ENCODE measurements at places on chromosomes 7 and 10.

- DNase-seq, result no peak
Measured at GRCh38 chr7:2921653-2922347, 77.7 kb upstream of the GNA12 start.

DNA sequence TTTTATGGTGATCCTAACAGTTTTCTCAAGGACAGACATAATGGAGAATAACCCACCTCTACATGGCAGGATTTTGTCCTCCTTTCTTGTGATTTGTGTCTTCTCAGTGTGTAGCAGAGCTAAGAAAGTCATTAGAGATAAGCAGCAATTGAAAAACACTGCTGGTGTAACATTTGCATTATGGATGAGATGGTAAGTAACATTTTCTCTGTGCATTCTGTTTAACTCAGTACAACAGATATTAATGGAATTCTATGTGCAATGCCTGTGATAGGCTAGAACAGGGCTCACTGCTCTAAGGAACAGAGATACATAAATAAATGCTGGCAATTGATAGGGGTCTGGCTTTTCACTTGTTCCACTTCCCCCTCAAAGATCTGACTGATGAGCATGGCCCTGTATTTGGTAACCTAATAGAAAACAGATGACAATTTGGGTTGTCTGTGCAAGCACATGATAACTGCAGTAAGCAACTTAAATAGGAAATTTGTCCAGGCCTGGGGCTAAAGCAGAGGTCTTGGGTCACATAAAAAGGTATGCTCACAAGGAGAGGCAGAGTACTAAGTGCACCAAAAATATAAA is 560.3 kb upstream of the POM121L12 start:
- DNase-seq, result no peak

DNA sequence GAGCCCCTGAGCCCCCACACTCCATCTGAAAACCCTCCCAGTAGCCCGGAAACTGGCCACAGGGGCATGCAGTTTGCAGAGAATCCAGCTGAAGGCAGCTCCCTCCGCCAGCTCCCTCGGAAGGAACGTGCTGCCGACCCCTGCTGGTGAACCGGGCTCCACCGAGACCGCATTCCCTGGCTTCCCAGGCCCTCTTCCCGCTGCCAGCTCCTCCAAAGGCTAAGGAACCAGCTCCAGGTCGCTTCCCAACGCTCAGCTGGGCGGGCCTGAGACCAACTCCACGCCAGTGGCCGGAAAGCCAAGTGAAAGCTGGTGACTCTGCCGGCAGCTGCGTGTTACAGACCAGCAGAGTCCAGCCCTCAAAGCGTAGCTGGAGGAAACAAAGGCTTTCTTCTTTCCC is 35.8 kb downstream of the GPER1 start:
- DNase-seq, result peak; percentile 97

GRCh38 chr7:157529768-157530560 is 193.2 kb downstream of the DNAJB6 start:
- no peak for DNase-seq

- no peak for DNase-seq
Measured at GRCh38 chr7:18941207-18941606, 176.2 kb downstream of the TWIST1 start.

DNA sequence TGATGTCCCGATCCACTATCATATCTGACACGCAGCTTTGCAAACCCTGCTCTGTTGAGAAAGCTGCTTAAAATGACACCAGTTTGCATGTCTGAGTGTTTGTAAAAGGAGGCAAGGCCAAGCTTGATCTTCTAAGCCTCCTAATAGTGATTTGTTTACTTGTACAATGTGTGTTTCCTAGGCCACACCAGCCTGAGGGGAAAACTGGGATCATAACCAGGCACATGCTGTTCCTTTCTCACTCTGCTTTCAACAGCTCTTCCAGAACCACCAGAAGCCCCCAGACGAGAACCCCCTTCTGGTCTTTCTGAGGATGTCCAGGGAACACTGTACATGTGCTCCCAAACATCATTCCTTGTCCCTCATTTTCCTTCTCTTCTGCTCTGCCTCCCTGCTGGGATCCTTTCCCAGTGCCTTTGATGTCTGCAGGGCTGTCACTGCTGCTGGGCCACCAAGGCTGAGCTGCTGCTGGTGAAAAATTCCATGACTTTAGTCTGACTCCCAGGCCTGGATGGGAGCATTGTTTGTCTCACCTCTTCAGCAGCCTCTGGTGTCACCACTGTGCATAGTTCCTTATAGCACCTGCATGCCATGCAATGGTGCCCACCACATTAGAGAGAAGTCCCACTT is 4.0 kb upstream of the LGI1 start:
- no peak for DNase-seq

DNA sequence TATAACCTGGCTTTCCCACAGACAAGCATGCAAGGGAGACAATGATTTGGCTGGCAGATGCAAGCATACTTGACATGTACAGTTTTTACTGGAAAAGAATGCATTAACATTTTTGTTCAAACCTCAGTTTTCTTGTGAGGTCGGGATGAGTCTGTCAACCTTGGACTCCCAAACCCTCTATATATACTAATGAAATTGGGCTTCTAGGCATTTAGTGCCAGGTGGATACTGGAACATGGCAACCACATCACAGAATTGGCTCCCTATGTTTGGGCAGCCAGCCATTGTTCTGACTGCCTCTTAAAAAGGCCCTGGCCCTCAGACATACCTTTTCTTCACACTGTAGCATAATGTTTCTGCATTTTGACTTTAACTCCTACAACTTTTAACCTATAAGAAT is 39.1 kb downstream of the CDK6 start:
- no peak for DNase-seq

DNA sequence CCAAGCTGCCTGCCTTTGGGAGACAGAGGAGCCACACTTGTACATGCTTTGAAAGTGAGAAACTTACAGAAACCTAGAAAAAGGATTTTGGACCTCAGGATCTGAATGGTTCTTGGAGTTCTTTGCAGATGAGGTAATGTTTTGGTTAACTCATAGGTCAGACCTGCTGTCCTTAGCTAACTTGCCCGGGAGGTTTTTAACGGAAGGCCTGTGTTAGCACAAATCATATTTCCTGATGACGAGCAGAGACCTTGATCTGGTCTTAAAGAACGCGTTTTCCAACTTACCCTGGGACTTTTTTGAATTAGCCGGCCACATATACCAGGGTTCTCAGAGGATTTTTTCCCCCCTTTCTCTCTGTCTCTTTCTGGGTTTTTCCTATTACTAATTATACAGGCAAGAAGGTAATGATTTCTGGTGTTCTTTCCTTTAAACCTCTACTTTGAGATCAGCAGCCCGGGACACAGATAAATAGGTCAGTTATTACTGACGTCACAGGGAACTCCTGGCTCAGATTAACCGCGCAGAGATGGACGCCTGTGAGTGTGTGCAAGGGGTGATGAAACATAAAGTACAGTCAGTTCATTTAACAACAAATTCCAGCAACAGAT is 101.7 kb upstream of the KLF6 start:
- peak; percentile 50 for DNase-seq

- no peak for DNase-seq
Measured at GRCh38 chr7:122987463-122987862, 8.0 kb downstream of the TAS2R16 start.

GRCh38 chr7:33075818-33076518 is 13.4 kb upstream of the NT5C3A start:
- DNase-seq, result no peak

- peak; percentile 50 for DNase-seq
Measured at GRCh38 chr7:6202117-6202516, 70.3 kb downstream of the CYTH3 start.

- no peak for DNase-seq
Measured at GRCh38 chr10:100004805-100005510, 4.8 kb downstream of the DNMBP start.

GRCh38 chr10:73965890-73966768 is 31.8 kb upstream of the VCL start:
- peak; percentile 89 for DNase-seq

GRCh38 chr7:32518534-32519140 is 23.3 kb downstream of the AVL9 start:
- DNase-seq, result no peak

GRCh38 chr7:26081638-26082037 is 70.4 kb upstream of the NFE2L3 start:
- DNase-seq, result no peak

DNA sequence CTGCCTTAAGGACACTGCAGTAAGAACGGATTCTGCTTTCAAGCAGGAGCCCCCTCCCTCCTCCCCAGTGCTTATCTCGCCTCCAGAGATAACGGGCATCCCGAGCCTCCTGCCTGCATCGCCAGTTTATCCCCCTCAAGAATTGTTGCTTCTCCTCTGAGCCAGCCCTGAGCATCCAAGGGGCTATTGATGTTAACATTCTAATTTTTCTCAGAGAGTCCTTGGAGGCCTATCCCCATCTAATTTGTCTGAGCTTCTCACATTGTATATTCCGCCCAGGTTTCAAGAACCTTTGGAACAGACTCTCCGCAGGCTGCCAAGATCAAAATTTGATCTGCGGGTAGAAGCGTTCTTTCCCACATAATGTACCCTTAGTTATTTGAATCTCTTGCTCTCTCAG is 180.0 kb downstream of the GFRA1 start:
- DNase-seq, result no peak

GRCh38 chr7:74061840-74062539 is 21.6 kb upstream of the LIMK1 start:
- DNase-seq, result peak; percentile 89

DNA sequence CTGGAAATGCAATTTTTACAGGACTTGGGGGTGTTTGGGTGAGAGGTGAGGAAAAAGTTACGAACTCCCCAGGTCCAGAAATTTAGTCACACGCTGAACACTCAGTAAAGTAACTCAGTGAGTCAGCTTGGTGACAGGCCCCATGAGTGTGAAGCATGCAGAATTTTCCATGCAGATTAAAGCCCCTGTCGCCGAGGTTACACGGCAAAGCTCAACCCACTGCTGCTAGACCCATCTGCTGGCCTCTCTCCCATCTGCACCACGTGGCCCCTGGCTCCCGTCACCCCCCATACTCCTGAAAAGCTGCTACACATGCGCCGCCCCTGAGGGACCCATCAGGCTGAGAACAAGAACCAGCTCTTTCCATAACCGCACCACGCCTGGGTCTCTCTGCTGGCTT is 7.0 kb upstream of the MMP21 start:
- DNase-seq, result no peak

- no peak for DNase-seq
Measured at GRCh38 chr10:63214571-63214970, 81.4 kb downstream of the NRBF2 start.

- no peak for DNase-seq
Measured at GRCh38 chr10:130017631-130018022, 53.6 kb upstream of the EBF3 start.

GRCh38 chr10:117373823-117374505 is 1.3 kb downstream of the PDZD8 start:
- DNase-seq, result peak; percentile 66

DNA sequence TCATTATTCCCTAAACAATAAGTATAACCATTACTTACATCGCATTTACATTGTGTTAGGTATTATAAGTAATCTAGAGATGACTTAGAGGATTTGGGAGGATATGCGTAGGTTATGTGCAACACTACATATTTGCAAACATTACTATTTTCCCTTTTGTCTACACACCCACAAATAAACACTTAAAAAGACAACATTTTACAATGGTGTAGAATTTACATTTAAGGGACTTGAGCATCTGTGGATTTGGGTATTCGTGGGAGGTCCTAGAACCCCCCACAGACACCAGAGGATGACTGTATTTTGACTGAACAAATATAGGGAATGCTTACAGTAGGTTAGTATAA is 220.2 kb upstream of the MYO3A start:
- no peak for DNase-seq

DNA sequence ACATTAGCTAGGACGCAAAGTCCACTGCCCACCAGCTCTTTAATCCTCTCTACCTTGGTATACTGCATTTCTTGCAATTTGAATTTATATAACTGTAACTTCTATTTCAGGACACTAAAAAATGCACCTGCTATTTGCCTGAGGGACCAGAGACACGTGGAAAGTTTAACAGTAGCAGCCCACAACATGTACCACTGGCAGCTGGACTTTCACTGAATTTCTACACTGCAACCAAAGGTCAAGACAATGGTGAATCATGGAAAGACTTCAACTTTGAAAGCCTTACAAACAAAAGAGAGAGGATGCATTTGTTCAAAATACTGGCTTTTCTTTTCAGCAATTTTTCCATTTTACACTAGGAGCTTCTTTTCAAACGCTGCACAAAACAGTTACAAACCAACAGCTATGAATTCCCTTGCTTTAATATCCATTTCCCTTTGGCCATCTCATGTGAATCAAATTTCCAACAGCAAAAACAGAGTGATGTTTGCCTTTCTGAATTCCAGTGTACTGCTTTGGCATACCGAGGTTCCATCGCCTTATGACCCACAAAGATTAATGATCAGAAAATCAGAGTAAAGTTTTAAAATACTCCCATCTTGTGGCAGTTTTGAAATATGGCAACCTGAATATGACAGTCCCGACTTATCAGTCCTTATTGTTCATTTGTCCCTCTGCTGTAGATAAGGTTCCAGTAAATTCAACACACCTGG is 29.9 kb upstream of the HNRNPH3 start:
- DNase-seq, result no peak

- DNase-seq, result no peak
Measured at GRCh38 chr7:152025937-152026890, 740 bp downstream of the GALNT11 start.

GRCh38 chr7:140983802-140984201 is 30.9 kb downstream of the MRPS33 start:
- DNase-seq, result no peak

DNA sequence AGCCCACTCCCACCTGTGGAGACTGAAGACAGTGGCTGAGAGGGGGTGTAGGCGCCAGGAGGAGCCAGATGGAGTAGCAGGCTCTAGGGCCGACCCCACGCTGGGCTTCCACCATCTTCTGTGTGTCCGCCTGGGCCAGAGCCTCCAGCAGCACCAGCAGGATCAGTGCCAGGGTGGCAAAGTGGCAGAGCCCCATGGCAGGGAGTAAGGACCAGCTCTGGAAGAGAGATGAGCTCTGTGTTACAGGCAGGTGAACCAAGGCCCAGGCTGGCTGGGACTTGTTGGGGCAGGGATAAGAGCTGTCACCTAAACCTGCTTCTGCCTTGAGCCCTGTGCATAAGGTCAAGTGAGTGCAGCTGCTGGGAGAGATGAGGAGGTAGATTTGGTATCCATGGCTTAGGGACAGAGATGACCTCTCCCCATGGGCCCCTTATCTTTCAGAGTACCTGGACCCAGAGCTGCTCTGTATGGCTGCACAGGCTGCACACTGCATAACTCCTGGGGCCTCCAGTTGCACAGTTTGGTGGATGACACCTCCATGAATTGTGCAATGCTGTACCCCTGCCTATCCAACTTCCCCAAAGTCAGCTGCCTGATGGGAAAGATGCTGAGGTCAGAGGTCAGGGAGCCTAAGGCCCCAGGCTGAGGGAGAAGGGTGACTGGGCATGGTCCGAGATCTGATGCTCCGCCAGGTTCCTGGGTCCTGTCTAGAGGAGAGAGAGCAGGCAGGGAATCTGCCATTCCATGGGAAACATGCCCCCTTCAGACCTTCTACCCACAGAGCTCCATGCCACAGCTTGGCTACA is 7.4 kb upstream of the SAMD8 start:
- no peak for DNase-seq

All from right cardiac atrium (tissue), 5 donors.